ENCODE measurements at places on chromosomes 7 and 10. TPM values are rescaled to one million over a fixed set of nuclear protein-coding genes. Genes with fewer than 3 reads are reported as not detected.

DNA sequence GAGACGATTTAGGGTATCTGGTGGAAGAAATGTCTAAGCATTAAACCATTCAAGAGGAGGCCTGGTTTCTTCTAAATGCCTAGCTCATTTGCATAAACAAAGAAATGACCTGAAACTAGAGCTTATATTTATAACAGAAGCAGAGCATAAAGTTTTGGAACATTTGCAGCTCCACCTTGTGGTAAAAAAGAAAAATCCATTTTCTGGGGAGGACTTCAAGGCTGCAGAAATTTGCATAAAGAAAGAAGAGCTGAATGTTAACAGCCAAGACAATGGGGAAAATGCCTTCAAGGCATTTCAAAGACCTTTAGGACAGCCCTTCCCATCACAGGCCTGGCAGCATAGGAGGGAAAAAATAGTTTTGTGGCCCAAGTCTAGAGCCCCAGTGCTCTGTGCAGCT lies 362.0 kb downstream of the ZNF248 start:
- H3K36me3 ChIP-seq = no peaks in the 10 kb centered on the region
- no peaks in the 10 kb centered on the region for H3K27me3 ChIP-seq
- H3K4me3 ChIP-seq = no peak overlapping the region
- DNase-seq = no peak
- no peaks in the 10 kb centered on the region for H3K4me1 ChIP-seq
- no peak overlapping the region for H3K27ac ChIP-seq

DNA sequence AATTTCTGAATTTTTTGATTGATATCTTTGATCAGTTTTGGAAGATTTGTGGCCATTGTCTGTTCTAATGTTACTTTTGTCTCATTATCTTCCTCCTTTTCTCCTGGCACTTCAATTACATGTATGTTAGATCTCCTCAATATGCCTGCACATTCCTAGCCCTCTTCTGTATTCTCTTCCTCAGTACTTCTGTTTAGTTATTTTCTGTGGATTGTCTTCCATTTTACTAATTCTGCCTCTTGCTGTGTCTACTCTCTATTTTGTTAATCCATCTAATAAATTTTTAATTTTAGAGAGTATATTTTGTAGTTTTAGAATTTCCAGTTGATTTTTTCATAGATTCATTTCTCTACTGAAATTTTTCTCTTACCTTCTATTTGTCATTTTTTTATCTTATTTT lies 137.1 kb downstream of the INSYN2A start:
- no peak overlapping the region for H3K4me3 ChIP-seq
- peaks cover under 1% of the 10 kb centered on the region for H3K36me3 ChIP-seq
- H3K27ac ChIP-seq = no peak overlapping the region
- DNase-seq = no peak
- H3K27me3 ChIP-seq = no peaks in the 10 kb centered on the region

LBX1 gene
- 4.0 TPM for total RNA-seq

- H3K36me3 ChIP-seq = no peaks in the 10 kb centered on the region
- H3K27me3 ChIP-seq = no peaks in the 10 kb centered on the region
- H3K27ac ChIP-seq = no peak overlapping the region
- H3K4me1 ChIP-seq = no peaks in the 10 kb centered on the region
- no peak for DNase-seq
- H3K4me3 ChIP-seq = no peak overlapping the region
Measured at GRCh38 chr7:95411036-95411435, 14.9 kb upstream of the PON3 start.

DNA sequence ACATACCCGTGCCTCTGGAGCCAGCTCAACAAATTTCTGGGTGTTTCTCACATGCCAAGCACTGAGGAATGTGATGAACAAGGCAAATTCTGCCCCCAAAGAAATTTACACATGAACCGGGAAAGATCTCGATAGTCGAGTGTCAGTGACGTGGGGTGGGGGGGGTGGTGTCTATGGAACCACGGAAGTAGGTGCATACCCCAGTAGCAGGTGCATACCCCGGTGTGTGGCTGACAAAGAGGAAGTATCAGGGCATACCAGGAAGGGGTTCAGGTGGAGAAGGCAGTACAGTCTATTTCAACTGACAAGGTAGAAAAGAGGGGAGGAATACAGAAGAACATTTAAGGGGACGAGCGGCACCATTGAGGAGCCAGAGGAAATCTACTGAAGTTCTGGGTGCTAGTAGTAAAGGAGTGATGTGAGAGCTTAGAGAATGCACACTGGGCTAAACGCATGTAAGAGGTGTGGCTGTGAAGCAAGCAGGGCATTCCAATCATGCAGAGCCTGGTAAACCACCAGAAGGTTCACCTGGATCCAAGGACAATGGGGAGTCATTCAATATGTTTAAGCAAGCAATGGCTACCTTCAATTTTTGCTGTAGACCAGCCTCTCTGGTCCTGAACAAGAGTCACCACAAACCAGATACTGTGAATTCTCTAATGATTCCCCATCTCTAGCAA lies 6.2 kb downstream of the CCDC6 start:
- peaks cover 8% of the 10 kb centered on the region for H3K36me3 ChIP-seq
- no peak overlapping the region for H3K27ac ChIP-seq
- no peak for DNase-seq
- H3K27me3 ChIP-seq = no peaks in the 10 kb centered on the region
- H3K4me3 ChIP-seq = no peak overlapping the region

GRCh38 chr10:14429043-14429700 lies 98.4 kb upstream of the FRMD4A start:
- no peaks in the 10 kb centered on the region for H3K36me3 ChIP-seq
- no peak for DNase-seq
- no peaks in the 10 kb centered on the region for H3K27me3 ChIP-seq
- no peaks in the 10 kb centered on the region for H3K4me1 ChIP-seq
- no peak overlapping the region for H3K4me3 ChIP-seq
- no peak overlapping the region for H3K27ac ChIP-seq

- no peak overlapping the region for H3K4me3 ChIP-seq
- H3K27ac ChIP-seq = peak overlapping the region; percentile 22
- peaks cover 27% of the 10 kb centered on the region for H3K36me3 ChIP-seq
- no peak for DNase-seq
- H3K27me3 ChIP-seq = no peaks in the 10 kb centered on the region
Measured at GRCh38 chr7:149430192-149430591, 30.7 kb downstream of the ZNF777 start.

INHBA gene
- total RNA-seq = 8.3 TPM

- no peak overlapping the region for H3K27ac ChIP-seq
- H3K36me3 ChIP-seq = no peaks in the 10 kb centered on the region
- H3K4me1 ChIP-seq = peaks cover 8% of the 10 kb centered on the region
- H3K27me3 ChIP-seq = no peaks in the 10 kb centered on the region
- DNase-seq = peak; percentile 94
Measured at GRCh38 chr7:50531401-50531911, 33.7 kb downstream of the DDC start.

LIPJ gene
- total RNA-seq = 0.40 TPM

GRCh38 chr10:132834891-132835847 lies 49.2 kb upstream of the NKX6-2 start:
- H3K36me3 ChIP-seq = peaks cover 14% of the 10 kb centered on the region
- H3K27me3 ChIP-seq = peaks cover 28% of the 10 kb centered on the region
- DNase-seq = no peak
- H3K4me1 ChIP-seq = peaks cover 13% of the 10 kb centered on the region
- H3K4me3 ChIP-seq = no peak overlapping the region

GRCh38 chr7:88437132-88437531 lies 130.4 kb upstream of the STEAP4 start:
- no peaks in the 10 kb centered on the region for H3K4me1 ChIP-seq
- no peak for DNase-seq
- H3K27ac ChIP-seq = no peak overlapping the region
- no peaks in the 10 kb centered on the region for H3K27me3 ChIP-seq
- H3K4me3 ChIP-seq = no peak overlapping the region

OR2A12 gene
- total RNA-seq = not detected

DNA sequence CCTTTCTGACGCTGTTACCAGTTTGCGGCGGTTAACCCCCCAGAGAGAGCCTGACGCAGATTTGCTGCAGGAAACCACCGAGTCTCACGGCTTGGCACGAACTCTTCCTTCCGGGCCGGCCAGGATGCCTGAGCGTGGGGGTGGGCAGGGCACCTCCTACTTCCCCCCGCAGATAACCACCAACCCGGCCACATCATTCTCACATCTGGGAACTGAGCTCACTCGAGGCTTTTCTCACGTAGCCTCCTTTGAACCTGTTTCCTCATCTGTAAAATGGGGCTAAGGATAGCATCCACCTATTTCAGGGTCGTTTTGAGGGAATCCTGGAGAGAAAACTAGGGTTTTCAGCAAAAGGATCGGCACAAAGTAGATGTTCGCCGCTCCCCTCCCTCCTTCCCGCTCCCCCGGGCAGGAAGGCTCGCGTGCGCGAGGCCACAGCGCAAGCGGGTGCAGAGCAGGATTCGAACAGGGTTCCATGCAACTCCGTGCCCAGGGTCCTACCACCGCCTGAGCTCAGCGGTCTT lies 23.6 kb downstream of the DDIT4 start:
- peak overlapping the region; percentile 79 for H3K4me3 ChIP-seq
- no peaks in the 10 kb centered on the region for H3K36me3 ChIP-seq
- no peak for DNase-seq
- peak overlapping the region; percentile 83 for H3K27ac ChIP-seq
- H3K27me3 ChIP-seq = no peaks in the 10 kb centered on the region

SPOCK2 gene
- 188 TPM for total RNA-seq

MYO3A gene
- total RNA-seq = 4.5 TPM

DNA sequence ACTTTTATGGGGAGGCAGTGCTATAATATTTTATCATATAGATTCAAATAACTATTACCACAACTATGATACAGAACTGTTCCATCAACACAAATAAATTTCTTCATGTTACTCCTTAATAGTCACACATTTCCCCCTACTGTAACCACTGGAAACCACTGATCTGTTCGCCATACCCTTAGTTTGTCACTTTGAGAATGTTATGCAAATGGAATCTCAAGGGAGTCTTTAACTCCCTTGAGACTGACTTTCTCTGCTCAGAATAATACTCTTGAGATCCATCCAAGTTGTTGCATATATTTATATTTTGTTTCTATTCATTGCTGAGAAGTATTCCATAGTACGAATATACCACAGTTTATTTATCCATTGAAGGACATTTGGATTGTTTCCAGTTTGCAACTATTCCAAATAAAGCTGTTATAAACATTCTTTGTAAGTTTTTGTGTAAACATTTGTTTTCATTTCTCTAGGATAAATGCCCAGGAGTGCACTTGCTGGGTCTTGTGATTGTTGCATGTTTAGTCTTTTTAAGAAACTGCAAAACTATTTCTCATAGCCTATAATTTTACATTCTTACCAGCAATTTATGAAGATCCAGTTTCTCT lies 19.7 kb upstream of the PON2 start:
- H3K4me1 ChIP-seq = no peaks in the 10 kb centered on the region
- H3K27me3 ChIP-seq = no peaks in the 10 kb centered on the region
- DNase-seq = no peak
- H3K4me3 ChIP-seq = no peak overlapping the region
- no peaks in the 10 kb centered on the region for H3K36me3 ChIP-seq
- no peak overlapping the region for H3K27ac ChIP-seq

DNA sequence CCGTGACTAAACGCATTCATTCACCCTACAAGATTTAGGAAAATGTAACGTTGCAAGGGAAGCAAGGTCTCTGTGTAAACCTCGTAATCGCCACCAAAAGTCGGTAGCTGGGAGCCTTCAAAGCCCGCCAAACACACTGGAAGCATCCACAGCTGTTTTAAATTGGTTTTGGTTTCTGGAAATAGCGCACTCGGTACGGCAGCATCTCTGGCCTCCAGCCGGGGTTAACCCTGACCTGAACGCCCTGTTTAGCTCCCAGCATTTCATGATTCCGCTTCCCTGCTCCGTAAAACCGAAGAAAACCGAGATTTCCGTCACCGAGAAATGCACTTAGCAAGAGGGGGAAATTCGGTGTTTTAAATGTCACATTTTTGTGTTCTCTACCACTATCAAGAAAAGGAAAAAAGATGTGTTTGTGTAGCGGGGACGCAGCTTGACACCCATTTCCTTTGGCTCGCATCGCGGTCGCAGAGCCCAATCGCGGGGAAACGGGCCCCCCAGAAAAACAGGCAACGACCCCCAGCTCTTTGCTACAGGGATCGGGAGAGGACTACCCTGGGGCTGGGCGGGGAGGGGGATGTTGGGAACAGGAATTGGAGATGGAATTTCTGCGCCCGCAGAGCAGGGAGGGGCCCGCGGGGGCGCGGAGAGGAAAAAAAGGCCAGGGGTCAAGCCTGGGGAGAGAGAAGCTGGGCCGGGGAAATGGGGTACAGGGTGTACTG lies 646 bp downstream of the SGCE start:
- DNase-seq = peak; percentile 85
- peak overlapping the region; percentile 80 for H3K4me3 ChIP-seq
- H3K27me3 ChIP-seq = no peaks in the 10 kb centered on the region
- H3K27ac ChIP-seq = peak overlapping the region; percentile 87

DNA sequence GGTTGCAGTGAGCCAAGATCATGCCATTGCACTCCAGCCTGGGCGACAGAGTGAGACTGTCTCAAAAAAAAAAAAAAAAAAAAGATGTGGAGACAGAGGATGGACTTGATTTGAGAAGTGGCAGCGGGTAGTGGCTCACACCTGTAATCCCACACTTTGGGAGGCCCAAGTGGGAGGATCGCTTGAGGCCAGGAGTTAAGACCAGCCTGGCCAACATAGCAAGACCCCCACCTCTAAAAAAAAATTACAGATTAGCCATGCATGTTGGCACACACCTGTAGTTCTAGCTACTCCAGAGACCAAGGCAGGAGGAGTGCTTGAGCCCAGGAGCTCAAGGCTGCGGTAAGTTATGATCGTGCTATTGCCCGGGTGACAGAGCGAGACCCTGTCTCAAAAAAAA lies 24.3 kb upstream of the ASCC1 start:
- no peak for DNase-seq
- no peaks in the 10 kb centered on the region for H3K27me3 ChIP-seq
- no peak overlapping the region for H3K27ac ChIP-seq
- H3K4me3 ChIP-seq = no peak overlapping the region
- peaks cover 9% of the 10 kb centered on the region for H3K36me3 ChIP-seq
- H3K4me1 ChIP-seq = peaks cover 35% of the 10 kb centered on the region

DNA sequence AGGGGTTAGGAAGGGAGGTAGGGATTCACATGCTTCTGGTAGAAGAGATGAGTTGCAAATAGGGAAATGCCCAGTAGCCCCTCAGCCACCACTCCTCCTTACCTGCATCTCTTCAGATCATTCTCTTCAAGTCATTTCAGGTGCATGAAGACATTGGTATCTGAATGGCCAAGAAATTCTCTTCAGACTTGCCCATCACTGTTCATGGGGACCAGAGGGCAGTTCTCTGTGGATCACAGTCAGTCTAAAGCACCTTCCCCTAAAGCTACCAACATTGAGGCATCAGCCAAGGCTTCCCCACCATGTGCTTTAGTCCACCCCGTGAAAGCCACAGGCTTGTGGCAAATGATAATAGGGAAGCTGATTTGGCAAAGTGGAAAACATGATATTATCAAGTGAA lies 319.4 kb upstream of the ZNF32 start:
- no peaks in the 10 kb centered on the region for H3K36me3 ChIP-seq
- no peak overlapping the region for H3K4me3 ChIP-seq

GRCh38 chr10:5840314-5841307 lies 27.4 kb upstream of the GDI2 start:
- peak; percentile 22 for DNase-seq
- peak overlapping the region; percentile 70 for H3K27ac ChIP-seq
- H3K4me3 ChIP-seq = peak overlapping the region; percentile 1
- peaks cover 21% of the 10 kb centered on the region for H3K4me1 ChIP-seq
- H3K36me3 ChIP-seq = no peaks in the 10 kb centered on the region

- H3K27me3 ChIP-seq = no peaks in the 10 kb centered on the region
- peaks cover 33% of the 10 kb centered on the region for H3K4me1 ChIP-seq
- DNase-seq = no peak
- H3K4me3 ChIP-seq = no peak overlapping the region
Measured at GRCh38 chr10:78755063-78755701, 313.6 kb upstream of the ZMIZ1 start.
